ENCODE measurements at places on chromosomes 12 and 14.
A peak's percentile ranks its signal among the peaks of the same experiment; 100 is the strongest.

- no peak for DNase-seq
Observed at GRCh38 chr12:112340230-112340629, 42.0 kb downstream of the HECTD4 start.

DNA sequence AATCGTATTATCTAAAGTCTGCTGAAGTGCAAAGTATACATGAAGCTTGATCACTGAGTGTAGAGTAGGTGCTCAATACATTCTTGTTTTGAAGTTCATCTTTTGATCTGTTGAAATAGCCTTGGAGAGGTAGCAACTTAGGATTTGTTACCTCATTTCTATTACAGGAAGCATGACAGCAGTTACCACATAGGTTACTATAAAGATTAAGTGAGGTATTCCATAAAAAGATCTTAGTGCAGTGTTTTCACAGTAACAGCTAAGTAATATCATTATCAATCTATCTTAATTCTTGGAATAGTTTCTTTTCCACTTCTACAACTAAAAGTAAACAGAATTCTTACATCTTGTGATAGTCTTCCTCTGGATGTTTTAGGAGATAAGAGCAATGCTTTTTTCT is 50.9 kb downstream of the BTBD7 start:
- DNase-seq, result no peak

- no peak for DNase-seq
Observed at GRCh38 chr14:90109858-90110257, 48.1 kb downstream of the KCNK13 start.

- DNase-seq, result no peak
Observed at GRCh38 chr12:112969547-112970306, 8.6 kb upstream of the OAS2 start.

GRCh38 chr14:60863249-60863648 is 117.6 kb downstream of the TRMT5 start:
- DNase-seq, result no peak

- no peak for DNase-seq
Observed at GRCh38 chr14:58571769-58572472, 65.8 kb upstream of the DACT1 start.

DNA sequence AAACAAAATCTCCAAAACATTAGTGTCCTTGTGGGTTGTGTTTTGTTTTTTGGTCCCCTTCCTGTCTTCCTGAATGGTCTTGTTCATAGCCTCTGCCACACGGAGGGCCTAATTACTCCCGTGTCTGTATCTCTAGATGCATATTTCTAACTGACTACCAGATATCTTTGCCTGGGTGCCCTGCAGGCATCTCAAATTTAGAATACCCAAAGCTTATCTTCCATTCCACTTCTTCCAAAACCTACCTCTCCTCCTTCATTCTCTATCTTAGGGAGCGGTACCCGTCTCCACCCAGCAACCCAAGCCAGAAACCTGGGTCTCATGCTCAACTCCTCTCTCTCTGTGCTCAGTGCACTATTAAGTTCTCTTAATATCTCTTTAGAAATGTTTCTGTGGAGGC is 10.9 kb upstream of the METAP2 start:
- DNase-seq, result no peak

DNA sequence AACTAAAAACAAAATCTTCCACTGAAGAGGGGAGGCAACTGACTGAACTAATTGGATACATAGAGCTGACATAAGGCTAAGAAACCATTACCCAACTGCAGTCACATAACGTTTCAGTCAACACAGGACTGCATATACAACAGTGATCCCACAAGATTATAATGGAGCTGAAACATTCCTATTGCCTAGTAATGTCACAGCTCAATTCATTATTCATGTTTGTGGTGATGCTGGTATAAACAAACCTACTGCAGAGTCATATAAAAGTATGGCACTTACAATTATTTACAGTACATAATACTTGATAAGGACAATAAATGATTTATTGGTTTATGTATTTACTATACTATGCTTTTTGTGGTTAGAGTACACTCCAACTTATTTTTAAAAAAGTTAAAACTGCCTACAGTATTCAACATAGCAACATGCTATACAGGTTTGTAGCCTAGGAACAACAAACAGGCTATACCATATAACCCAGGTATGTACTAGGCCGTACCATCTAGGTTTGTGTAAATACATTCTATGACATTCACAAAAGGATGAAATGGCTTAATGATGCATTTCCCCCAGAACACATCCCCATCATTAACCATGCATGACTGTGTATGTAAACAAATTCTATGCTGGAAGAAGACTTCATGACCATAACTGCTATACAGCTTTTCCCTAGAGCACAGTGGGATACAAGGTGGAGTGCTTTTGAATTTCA is 4.3 kb downstream of the NAP1L1 start:
- DNase-seq, result no peak

GRCh38 chr12:93748672-93749383 is 71.7 kb downstream of the CRADD start:
- no peak for DNase-seq

DNA sequence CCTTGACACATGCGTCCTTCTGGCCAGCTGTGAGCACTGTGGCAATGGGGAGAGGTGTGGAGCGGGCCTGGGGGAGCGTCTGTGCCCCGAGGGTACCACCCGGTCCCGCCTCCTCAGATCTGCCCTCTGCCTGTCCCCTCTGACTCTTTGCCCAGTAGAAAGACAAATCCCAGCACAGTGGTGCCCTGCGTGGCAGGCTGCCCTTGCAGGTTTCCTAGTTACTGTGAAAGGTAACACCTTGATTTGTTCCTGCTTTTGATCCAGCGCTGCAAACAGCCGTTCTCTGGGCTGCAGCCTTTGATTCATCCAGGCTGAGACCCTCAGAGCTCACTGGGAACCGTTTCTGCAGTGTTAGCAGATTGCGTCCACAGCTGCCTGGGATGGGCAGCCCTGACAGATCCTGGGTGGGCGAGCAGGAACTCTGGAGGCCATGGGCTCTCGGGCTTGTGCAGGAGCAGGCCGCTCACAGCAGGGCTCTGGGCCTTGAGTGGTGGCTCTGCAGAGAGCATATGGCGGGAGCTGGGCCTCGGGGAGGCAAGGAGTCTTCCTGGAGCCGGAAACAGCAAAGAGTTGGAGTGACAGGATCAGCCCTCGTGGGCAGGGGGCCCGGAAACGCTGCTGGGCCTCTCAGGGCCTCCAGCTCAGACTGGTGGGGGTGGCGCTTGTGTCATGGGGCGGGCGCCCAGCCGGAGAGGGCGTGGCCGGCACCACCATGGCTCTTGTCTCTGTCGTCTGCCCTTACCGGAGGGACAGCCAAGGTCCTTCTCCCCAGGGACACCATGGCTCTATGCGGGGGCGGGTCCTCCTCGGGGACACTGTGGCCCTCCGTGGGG is 16.6 kb downstream of the FBRSL1 start:
- DNase-seq, result peak; percentile 72

DNA sequence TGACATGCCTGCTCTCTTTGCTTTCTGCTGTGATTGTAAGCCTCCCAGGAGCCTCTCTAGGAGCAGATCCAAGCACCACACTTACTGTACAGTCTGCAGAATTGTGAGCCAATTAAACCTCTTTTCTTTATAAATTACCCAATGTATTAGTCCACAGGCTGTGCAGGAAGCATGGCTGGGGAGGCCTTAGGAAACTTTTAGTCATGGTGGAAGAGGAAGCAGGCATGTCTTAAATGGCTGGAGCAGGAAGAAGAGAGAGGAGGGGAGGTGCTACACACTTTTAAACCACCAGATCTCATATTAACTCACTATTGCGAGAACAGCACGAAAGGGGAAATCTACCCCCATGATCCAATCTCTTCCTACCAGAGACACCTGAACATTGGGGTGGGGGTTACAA is 108.9 kb downstream of the DERA start:
- DNase-seq, result no peak

GRCh38 chr14:28765831-28766468 is 637 bp upstream of the FOXG1 start:
- no peak for DNase-seq

DNA sequence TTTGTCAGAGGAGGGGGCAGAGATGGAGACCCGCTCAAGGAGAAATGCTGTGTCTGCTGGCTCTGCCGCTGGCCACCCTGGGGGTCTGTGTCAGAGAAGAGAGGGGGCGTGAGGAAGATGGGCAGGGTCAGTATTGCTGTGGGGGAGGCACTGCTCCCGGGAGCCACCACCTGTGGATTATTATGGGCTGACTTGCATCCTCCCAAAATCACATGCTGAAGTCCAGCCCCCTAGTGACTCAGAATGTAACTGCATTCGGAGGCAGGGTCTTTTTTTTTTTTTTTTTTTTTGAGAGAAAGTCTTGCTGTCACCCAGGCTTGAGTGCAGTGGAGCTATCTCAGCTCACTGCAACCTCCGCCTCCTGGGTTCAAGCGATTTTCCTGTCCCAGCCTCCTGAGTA is 12.3 kb downstream of the ABCD4 start:
- DNase-seq, result peak; percentile 73

DNA sequence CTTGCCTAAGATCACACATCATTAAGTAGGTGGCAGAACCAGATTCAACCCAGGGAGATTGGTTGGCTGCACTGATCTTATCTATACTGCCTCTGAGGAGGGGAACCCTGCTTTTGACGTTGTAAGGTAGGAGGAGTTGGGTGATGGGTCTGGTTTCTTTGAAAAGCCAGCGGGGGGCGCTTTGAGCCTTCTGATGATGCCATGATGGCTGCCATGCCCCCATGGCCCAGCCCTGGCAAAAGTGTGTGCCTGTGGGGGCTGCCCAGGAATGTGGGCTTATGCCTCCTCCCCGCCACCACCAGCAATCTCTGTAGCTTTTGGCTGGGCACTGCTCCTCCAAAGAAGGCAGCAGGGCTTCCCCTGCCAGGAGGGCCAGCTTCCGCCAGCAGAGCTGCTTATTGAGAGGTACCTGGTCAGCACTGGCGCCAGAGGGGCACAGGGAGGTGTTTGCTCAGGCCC is 224.3 kb downstream of the SLC41A2 start:
- DNase-seq, result peak; percentile 52

DNA sequence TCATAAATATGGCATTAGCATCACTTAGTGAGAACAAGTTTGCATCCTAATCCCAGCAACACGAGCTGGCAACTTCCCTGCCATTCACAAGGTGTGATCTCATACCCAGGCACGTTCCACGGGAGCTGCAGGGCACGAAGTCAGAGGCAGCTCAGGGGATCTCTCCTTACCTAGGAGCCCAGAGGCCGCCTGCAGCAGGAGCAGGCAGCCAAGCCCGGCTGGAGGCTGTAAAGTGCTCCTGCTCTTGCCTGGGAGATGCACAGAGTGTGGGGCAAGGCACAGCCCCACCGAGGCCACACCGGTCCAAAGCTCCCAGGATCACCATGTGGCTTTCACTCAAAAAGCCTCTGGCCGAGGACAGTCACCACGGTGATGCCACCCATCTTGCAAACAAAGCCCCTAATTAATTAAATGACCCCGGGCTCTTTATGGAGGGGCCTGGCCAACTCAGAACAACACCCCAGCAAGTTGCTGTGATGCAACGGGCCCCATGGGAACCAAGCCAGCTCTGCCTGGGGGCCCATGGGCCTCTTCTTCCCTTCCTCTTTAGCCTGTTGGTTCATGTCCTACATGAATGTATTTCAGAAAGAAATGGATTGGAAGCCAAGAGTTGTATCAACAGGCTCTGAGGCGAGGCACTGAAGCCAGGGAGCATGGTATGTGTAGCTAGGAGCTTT is 26.5 kb downstream of the NUAK1 start:
- no peak for DNase-seq

- DNase-seq, result no peak
Observed at GRCh38 chr12:89280833-89281538, 71.3 kb downstream of the DUSP6 start.

GRCh38 chr14:52895000-52895399 is 55.9 kb downstream of the FERMT2 start:
- no peak for DNase-seq

GRCh38 chr12:132469423-132469822 is 20.5 kb upstream of the FBRSL1 start:
- DNase-seq, result no peak

DNA sequence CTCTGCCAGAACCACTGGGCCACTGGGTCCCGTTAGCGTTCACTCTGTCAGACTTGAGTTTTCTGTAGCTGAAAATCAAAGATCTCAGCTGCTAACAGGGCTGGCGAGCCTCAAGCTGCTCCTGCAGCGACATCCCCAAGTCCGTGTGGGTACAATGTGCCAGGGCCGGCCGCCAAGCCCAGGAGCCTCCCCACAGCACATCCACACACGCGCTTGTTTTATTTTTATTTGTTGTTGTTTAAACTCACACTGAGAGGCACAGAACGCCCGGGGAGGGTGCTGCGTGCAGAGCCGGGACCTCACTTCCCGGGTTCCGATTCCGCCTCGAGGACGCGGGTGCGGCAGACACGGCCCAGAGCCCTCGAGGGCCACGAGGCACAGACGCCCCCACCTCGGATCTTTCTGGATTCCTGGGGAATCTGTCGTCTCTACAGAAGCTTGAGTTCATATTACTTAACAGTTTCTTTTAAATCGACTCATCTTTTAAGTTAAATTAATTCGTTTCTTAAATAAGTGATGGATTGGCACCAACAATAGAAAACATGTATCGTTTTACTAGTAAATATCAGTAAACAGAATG is 9.3 kb downstream of the GALNT9 start:
- DNase-seq, result no peak

DNA sequence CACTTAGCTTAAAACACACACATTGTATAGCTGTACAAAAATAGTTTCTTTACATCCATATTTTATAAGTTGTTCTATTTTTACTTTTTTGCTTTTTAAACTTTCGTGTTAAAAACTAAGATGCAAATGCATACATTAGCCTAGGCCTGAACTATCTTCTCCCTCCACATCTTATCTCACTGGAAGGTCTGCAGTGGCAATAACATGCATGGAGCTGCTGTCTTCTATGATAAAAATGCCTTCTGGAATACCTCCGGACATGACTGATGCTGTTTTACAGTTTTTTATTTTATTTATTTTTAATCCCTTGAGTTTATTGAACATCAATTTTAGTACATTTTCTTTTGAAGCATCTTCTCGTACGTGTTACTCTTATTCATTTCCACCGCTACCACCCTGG is 112.3 kb upstream of the TSPAN8 start:
- no peak for DNase-seq

- DNase-seq, result no peak
Observed at GRCh38 chr12:47038270-47038748, 41.1 kb upstream of the PCED1B start.

DNA sequence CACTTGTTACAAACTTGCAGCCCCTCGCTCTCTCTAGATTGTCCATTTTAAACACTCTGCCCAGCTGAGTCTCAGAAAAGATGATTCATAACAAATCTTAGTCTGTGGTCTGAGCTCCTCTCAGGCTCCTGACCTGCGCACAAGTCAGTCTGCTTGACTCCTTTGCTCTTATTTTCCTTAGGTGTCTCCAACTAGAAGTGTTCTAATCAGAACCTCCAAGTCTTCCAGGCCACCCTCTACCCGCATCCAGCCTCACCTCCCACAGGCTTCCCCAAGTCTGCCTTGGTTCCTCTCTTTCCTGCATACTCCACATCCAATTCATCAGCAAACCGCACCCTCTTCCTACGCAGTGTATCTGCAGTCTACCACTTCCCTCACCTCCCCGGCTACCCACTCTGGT is 42.4 kb upstream of the BDKRB2 start:
- DNase-seq, result no peak
